A549 treated with DMSO at 1 μM for 4 hours (cell line): ENCODE measurements at places on chromosomes 3 and 15. TPM values are rescaled to one million over a fixed set of nuclear protein-coding genes. Genes with fewer than 3 reads are reported as not detected.

Gene RAF1
- 58.2 to 62.8 TPM (median 60.8 TPM) in 5 replicates for total RNA-seq

Gene ZPLD1
- 0.04 to 0.07 TPM (median 0.06 TPM) in 4 of 5 replicates, not detected in the other for total RNA-seq

Gene TMCC1
- total RNA-seq: 11.0 to 11.8 TPM (median 11.5 TPM) in 5 replicates

Gene IQCF5
- not detected in 5 replicates for total RNA-seq
